Dorsolateral prefrontal cortex (tissue), 122 donors: ENCODE measurements at places on chromosomes 12 and 14. TPM values are rescaled to one million over a fixed set of nuclear protein-coding genes. Genes with fewer than 3 reads are reported as not detected.

Gene OTOGL
- total RNA-seq: 9.5 TPM

Gene BCL7A
- total RNA-seq: 42.7 TPM

Gene LRRC10
- not detected for total RNA-seq

Gene KRT77
- total RNA-seq: not detected
